RWPE2 (cell line): ENCODE measurements at places on chromosomes 1 and 21.
A peak's percentile ranks its signal among the peaks of the same experiment; 100 is the strongest.

GRCh38 chr1:235404190-235404589, 37.0 kb downstream of the TBCE start:
- no peak for DNase-seq

DNA sequence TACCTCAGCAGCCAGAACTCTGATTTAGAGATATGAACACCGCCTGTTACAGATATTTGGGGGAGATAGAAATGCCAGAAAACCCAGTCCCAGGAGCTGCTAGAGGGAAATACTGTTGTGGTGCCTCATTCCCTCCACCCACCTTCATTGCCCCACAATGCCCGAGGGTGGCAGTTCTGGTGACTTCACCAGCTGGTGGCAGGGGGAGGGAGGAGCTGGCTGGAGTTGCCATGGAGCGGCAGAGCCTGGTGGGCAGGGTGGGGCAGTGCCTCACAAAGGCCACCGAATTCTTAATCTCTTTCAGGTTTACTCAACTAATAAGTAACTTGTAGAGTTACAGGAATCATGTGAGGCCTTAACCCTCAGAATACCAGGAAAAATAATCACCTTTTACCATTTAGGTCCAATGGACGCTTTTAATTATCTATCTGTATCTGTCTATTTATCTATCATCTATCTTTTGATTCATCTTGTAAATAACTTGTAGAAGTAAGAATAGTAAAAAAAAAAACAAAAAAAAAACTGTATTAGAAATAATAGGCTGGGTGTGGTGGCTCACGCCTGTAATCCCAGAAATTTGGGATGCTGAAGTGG, 11.7 kb upstream of the S100A11 start:
- peak; percentile 94 for DNase-seq

DNA sequence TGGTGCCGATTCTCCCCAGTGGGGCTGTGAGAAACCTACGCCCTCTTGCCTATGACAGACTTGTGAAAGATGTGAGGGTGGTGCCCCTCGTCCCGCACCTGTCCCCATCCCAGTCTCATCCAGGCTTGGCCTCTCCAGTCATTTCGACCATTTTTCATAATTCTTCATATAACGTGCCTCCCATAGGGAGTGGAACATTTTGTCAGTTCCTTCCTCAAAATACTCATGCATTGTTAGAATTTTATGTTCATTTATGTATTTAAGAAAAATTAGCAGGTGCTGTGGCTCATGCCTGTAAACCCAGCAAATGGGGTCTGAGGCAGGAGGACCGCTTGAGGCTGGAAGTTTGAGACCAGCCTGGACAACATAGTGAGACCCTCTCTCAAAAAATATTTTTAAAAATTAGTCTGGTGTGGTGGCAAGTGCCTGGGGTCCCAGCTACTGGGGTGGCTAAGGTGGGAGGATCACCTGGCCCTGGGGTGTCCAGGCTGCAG, 19.7 kb upstream of the SMPDL3B start:
- DNase-seq, result no peak

- DNase-seq, result no peak
Measured at GRCh38 chr1:238530209-238530851, 639.6 kb upstream of the ZP4 start.

DNA sequence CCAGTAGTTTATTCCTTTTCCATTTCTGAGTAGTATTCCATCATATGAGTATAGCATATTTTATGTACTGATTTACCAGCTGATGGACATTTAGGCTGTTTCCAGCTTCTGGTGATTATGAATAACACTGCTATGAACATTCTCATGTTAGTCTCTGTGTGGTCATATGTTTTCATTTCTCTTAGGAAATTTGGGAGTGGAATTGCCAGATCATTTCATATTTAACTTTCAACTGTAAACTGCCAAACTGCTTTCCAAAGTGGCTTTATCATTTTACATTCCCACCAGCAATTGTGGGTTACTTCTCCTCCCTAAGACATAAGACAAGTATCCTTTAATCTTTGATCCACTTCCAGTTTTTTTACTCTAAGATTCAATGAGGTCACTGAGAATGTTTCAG, 85.7 kb upstream of the RALGPS2 start:
- no peak for DNase-seq

DNA sequence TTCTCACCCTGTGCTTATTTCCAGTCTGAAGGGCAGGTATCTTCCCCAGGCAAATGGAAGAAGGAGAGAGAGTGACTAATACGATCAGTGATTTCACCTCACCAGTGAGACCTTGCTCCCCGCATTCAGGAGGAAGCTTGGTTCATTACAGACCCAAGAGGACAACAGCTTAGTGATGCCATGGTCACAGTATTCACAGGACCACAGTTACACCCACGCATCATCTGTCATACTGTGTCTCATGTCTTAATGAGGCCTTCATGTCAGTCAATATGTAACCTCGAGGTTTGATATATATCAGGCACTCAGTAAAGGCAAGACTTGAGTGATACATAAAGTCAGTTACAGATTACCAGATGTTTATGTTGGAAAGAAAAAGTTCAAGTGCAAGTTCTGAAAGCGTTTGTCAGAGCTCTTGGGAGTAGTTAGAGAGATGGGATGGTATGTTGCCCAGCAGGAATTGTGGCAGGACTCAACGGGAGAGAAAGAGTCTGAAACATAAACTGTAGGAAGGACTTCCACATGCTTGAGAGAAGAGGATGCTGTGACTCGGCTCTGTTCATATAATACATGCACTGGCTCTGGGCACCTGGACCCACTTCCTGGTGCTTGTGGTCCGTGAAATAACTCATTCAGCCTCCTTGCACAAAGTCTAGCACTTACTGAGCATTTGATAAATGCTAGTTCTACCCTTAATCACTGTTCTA, 33.3 kb downstream of the GNPAT start:
- DNase-seq, result no peak

DNA sequence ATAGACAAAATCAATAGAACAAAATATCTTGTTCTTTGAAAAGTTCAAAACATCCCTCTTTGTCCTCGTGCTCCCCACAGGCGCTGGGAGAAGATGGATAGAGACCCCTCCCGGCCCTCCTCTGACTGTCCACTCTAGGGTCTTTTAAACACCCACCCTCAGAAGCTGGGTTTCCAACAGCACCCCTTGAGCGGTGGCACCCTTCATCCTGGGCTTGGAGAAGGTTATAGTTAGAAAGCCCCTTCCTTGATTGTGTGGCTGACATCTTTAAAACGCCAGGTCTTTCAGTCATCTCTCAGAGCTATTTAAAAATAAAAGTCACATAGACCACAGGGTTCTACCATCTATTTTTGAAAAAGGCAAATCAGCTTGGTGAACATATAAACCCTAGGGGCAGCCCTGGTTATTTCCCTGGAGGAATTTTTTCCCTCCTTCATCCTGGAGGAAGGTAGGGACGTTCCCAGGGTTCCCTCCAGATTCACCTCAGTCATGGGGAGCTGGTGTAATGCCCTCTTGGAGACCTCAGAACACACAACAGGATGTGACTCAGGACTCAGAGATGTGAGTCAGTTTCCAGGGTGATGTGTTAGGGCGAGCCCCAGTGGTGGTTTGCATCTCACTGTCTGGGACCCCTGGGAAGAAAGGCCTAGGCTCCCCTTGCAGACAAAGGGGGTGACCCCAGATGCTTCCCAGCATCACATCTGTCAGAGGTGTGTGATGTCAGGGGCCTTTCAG, 138.5 kb downstream of the CLIC6 start:
- DNase-seq, result peak; percentile 88

DNA sequence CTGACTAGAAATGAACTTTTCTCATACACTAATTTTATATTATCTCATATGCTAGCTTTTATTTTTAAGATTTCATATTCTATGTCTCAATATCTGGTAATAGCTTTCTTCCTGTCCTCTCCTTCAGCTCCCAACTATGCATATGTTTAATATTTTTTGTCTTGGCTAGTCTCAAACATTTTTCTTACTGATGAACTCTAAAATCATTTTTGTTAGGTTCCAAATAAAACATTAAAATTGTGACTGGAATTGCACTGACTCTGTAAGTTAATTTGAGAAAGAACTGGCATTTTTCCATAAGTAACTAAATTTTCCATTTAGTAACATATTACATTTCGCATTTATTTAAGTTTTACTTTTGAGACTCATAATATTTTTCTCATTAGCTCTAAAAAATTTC, 368.5 kb upstream of the DPYD start:
- DNase-seq, result no peak

GRCh38 chr1:221164029-221164428, 284.8 kb downstream of the HLX start:
- no peak for DNase-seq
